Left ventricle myocardium superior (tissue), 1 donor: ENCODE measurements at places on chromosomes 5 and 9.

GRCh38 chr5:35488055-35488454 lies 129.6 kb upstream of the SPEF2 start:
- DNase-seq, result no peak

DNA sequence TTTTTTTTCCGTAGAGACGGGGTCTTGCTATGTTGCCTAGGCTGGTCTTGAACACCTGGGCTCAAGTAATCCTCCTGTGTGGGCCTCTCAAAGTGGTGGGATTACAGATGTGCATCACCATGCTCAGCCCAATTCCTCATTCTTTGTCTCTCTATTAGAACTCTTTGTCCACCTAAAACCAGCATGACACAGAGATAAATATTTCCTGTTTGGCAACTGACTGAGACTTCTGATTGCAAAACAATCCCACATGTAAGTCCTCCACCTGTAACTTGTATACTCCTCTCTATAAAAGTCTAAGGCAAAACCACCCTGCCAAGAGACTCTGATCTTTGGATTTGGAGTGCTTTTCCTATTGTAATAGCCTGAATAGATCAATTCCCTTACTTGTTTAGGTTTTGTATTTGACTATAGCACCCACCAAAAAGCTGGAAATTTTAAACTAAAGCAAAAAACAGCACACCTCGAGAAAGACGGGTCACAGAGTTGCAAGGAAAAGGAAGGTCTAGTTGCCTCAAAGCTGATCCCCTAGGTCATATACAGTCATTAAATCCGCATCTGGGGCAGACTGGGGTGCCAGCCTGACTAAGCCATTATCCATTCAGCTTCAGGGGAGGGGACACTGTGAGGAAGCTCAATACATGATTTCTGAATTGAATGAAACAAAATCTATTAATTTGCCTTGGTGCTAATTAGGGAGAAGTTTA lies 13.5 kb upstream of the KIF27 start:
- DNase-seq, result no peak

GRCh38 chr5:108111736-108112135 lies 270.2 kb downstream of the FBXL17 start:
- no peak for DNase-seq

GRCh38 chr9:764105-764524 lies 77.4 kb upstream of the DMRT1 start:
- DNase-seq, result peak; percentile 71

DNA sequence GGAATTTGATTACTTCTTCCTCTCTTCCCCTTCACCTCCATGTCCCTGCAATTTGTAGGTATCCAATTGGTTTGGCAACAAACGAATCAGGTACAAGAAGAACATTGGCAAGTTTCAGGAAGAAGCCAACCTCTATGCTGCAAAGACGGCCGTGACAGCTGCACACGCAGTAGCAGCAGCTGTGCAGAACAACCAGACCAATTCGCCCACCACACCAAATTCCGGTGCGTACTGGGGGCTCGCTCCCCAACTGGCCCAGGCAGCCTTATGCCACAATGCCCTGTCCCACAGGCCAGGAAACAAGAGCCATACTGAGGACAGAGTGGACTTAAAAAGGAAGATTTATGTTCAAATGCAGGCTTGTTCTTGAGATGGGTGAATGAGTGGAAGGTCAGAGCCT lies 213.5 kb downstream of the PBX3 start:
- DNase-seq, result no peak

- no peak for DNase-seq
Measured at GRCh38 chr5:3182133-3182876, 413.3 kb upstream of the IRX1 start.

GRCh38 chr9:5013374-5013773 lies 28.3 kb downstream of the JAK2 start:
- DNase-seq, result no peak

- peak; percentile 56 for DNase-seq
Measured at GRCh38 chr9:137156567-137157375, 13.1 kb downstream of the LRRC26 start.

- no peak for DNase-seq
Measured at GRCh38 chr5:159602434-159602833, 272.1 kb upstream of the IL12B start.

- DNase-seq, result no peak
Measured at GRCh38 chr9:92242260-92243136, 51.0 kb downstream of the IARS1 start.

DNA sequence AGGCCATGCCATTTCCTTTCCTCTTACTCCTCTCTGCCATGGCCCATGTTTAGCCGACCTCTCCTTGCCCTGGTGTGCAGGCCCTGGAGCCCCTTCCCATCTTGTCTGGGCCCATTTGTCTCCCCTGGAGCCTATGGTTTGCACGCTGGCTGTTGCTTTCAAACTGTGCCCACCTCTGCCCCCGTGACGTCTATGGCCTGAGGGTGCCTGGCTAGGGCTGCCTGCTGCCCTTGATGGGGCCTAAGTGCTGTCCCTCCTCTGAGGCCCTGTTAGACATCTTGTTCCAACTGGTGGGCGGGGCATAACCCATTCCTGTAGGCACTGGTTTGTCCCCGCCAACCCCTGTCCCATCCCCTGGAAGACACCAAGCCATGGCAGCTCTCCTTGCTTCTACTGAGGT lies 22.7 kb upstream of the ENHO start:
- DNase-seq, result no peak

GRCh38 chr9:89780959-89781358 lies 176.1 kb downstream of the GADD45G start:
- no peak for DNase-seq

DNA sequence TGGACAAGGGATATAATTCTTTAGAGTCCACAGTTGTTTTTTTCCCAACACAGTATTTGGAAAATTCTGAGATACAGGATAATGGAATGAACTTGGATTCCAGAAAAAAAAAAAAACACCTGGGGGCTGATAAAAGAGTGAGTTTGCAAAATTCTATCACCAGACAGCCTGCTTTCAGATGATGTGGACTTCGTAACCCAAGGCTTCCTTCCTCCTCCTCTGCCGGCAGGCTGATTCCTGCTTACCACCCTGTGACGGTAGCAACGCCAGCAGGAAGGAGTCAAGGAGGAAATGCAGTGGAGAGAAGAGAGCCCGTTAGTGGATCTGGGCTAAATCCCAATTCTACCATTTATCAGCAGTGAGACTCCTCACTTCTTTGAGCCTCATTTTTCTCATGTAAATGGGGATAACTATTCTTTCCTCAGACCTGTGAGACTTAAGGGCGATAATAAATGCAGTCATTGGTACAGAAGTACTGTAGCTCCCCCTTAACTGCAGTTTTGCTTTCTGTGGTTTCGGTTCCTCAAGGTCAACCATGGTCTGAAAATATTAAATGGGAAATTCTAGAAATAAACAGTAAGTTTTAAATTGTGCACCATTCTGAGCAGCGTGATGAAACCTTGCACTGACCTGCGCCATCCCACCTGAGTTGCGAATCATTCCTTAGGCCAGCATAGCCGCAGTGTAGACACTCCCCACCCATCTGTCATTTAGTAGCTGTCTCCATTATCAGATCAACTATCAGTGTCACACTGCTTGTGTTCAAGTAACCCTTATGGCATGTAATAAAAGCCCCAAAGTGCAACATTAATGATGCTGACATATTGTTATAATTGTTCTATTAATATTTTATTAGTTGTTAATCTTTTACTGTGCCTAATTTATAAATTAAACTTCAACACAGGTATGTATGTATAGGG lies 71.4 kb downstream of the DCP2 start:
- DNase-seq, result no peak

DNA sequence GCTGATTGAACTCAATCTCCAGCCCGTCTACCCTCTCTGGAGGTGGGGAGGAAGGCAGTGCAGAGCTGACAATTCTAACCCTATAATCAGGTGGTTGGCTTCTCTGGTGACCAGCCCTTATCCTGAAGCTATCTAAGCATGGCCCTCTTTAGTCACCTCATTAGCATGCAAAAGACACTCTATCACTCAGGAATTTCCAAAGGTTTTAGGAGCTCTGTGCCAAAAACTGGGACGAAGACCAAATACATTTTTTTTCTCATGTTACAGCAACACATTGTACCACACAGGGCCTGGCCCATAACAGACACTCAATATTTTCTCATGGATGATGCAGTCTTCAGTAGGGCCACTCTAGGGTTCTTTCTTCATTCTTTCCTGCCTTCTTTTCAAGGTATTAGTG lies 118.8 kb upstream of the VLDLR start:
- no peak for DNase-seq

DNA sequence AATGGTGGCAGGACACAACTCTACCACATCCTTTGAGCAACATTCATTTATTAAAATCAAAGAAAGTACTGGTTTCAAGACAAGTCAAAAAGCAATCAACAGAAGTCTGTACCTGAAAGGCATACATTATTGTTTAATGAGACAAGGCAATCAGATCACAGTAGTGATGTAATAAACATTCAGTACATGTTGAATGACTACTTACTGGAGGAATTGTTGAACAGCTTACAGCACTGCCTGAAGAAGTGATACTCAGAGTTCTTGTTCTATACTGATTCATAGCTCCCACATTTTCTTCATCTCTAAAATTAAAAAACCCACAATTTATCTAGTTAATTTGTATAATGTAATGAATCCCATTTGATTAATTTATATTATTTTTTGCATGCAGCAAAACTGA lies 18.2 kb downstream of the RIOK2 start:
- no peak for DNase-seq

DNA sequence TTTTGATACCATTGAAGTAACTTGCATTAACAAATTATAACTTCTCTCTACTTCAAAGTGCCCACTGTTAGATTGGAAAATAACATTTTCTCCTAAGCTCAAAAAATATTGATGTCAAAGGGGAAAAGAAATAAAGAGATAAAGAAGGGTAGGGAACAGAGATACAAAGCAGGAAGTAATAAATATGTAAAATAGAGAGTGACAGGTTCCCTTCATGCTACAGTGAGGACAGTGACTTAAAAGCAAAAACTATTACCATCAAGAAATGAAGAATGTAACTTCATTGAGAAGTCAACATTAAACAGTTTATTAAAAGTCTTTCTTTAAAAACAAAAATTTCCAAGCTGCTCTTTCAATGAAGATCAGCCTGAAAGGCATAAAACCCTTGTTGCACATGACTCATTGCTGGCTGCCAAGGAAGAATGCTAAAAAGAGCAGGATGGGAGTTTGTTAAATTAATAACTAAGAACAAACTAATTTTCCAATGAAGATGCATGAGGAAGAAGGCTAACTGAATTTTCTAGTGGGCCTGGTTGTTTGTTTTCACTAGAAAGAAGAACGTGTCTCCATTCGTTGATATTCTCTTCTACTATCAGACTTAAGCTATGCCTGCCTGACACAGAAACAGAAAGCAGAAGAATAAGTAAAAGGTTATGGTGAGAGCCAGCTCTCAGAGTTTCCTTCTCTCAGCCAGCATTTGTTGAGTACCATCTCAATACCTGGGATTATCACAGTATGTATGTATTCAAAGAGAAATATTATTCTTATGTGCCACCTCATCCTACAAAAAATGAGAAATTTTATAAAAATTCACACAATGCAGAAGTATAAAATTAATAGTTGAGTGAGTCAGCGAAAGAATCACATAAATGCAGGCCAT lies 197.8 kb upstream of the NREP start:
- no peak for DNase-seq

- no peak for DNase-seq
Measured at GRCh38 chr5:4703931-4704458, 436.1 kb upstream of the ADAMTS16 start.

- DNase-seq, result peak; percentile 66
Measured at GRCh38 chr5:756171-756570, 28.4 kb downstream of the ZDHHC11B start.

GRCh38 chr5:19208397-19208796 lies 779.6 kb downstream of the CDH18 start:
- DNase-seq, result no peak

GRCh38 chr9:98897745-98898144 lies 46.0 kb upstream of the COL15A1 start:
- no peak for DNase-seq

DNA sequence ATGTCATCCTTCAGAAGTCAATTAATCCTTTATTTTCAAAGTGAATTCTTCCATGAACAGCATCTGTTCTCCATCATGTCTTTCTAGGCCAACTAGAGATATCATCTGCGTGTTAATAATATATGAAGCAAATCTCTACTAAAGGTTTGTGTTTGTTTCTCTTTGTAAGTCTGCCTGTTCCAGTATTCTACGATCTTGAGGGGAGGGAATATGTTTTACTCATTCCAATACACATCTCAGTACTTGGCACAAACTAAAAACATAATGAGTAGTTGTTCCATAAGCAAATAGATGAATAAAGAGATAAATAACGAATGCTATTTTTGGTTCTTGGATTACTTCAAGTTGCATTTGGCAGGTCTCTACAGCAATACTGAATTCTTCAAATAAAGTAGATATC lies 470.7 kb upstream of the GRIN3A start:
- no peak for DNase-seq

- DNase-seq, result no peak
Measured at GRCh38 chr5:96572864-96573512, 89.2 kb upstream of the CAST start.

DNA sequence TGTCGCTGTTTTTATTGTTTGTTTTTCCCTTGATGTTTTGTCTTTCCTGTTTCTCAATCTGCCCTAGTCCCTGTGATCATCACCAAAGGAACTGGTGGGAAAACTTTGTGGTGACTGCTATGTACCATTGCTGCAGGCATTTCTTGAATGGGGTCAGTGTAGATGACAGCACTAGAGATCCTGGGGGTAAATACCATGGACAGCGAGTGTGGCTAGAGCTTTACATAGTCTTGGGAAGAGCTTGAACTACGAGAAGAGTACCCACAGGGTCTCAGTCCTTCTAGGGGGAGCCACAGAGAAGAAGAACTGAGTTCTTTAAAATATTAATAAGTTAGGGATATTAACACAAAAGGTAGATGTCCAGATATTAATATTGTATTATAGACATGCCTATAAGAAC lies 138.8 kb downstream of the PAM start:
- DNase-seq, result no peak

DNA sequence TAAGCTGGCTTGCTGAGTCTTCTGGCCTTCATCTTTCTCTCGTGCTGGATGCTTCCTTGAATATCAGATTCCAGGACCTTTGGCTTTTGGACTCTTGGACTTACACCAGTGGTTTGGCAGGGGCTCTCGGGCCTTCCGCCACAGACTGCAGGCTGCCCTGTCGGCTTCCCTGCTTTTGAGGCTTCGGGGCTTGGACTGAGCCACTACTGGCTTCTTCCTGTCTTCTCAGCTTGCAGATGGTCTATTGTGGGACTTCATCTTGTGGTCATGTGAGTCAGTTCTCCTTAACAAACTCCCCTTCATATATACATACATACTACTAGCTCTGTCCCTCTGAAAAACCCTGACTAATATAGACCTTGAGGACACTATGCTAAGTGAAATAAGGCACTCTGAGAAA lies 78.3 kb upstream of the SSBP2 start:
- no peak for DNase-seq

- no peak for DNase-seq
Measured at GRCh38 chr5:19986031-19986619, 1.9 kb downstream of the CDH18 start.

GRCh38 chr5:20974426-20974825 lies 986.4 kb upstream of the CDH18 start:
- DNase-seq, result no peak
